Dorsolateral prefrontal cortex (tissue), 122 donors: ENCODE measurements at places on chromosomes 3 and 15.
A peak's percentile ranks its signal among the peaks of the same experiment; 100 is the strongest.

DNA sequence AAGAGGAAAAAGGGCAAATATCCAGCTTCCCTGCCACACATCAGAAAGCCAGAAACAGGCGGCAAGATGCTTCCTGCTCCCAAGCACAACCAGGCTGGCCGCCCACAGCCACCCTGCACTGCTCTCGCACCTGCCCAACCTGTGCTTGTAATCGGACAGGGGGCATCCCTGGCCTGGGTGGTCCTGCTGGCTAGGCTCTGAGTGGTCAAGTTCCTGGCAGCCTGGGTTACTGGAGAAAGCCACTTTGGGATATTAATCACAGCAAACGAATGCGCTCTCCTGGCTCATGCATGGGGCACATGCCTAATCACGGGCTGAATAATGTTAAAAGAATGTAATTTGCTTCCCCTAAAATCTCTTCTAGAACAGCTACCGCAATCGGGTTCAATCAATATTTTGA, 442.4 kb downstream of the MCTP2 start:
- no peak for DNase-seq

- DNase-seq = no peak
Measured at GRCh38 chr15:92100301-92100700, 246.8 kb downstream of the SLCO3A1 start.

DNA sequence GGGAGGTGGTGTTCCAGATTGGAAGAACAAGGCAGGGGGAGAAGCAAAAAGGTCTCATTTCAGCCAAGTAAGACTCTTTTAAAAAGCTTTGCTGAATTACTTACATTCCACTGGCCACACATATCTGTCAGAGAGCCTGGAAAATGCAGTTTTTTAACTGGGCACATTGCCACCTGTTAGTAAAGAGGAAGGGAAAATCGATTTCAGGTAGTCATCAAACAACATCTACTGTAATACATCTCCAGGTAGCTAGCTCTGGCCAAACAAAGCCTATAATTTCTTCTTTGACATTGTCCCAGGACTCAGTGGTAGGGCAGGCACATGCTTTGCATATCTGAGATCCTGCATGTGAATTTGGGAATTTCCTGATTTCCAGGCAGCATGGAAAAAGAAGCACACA, 480.7 kb upstream of the SUCLG2 start:
- no peak for DNase-seq

DNA sequence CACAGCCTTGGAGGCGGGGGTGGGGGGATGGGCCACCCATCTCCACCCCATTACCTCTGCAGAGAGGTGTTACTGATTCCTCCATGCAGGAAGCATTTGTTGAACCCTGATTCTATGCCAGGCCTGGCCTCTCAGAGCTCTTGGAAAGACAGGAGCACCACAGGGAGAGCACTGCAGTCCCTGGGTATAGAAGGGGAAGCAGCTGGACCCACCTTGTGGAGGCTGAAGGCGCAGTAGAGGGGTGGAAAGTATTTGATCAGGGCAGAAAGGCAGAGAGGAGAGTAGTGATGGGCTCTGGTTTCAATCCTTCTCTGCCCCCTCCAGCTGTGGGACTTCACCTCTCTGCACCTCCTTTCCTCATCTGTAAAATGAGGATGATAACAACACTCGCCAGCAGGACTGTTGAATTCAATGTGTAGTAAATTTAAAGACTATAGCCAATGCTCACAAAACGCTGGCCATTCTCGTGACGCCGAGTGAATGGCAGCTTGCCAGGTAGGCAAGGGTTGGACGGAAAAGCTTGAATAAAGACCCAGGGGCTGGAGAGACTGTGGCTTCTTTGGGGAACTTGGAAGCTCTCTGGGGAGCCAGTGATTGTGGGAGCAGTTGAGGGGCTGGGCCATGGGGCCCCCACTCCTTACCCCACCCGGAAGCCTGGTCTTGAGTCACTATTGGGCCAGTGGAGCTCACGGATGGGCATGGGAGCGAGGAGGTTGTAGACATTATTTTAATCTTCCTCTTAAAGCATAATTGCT, 8.0 kb upstream of the CCDC33 start:
- DNase-seq = no peak

GRCh38 chr3:30155755-30156154, 450.6 kb upstream of the TGFBR2 start:
- no peak for DNase-seq

GRCh38 chr15:93154666-93155065, 65.7 kb upstream of the RGMA start:
- no peak for DNase-seq

DNA sequence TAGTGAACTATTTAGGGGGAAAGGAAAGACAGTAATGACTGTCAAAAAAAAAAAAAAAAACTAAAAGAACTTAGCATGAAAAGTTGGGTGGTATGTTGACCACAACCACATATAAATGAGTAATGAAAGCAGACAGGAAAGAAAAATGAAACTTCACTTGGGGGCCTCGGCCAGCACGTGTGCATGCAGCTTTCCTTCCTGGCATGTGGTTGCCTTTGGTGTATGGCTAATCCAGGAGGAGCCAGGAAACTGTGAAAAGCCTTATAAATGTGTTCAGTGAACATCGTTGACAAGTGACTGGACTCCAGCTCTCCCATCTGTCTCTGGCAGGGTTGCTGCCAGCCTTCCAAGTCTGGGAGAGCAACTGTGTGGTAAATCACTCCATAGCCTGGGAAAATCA, 195.1 kb downstream of the DTWD1 start:
- DNase-seq = peak; percentile 3

- DNase-seq = no peak
Measured at GRCh38 chr3:168977716-168978374, 685.7 kb downstream of the MECOM start.

DNA sequence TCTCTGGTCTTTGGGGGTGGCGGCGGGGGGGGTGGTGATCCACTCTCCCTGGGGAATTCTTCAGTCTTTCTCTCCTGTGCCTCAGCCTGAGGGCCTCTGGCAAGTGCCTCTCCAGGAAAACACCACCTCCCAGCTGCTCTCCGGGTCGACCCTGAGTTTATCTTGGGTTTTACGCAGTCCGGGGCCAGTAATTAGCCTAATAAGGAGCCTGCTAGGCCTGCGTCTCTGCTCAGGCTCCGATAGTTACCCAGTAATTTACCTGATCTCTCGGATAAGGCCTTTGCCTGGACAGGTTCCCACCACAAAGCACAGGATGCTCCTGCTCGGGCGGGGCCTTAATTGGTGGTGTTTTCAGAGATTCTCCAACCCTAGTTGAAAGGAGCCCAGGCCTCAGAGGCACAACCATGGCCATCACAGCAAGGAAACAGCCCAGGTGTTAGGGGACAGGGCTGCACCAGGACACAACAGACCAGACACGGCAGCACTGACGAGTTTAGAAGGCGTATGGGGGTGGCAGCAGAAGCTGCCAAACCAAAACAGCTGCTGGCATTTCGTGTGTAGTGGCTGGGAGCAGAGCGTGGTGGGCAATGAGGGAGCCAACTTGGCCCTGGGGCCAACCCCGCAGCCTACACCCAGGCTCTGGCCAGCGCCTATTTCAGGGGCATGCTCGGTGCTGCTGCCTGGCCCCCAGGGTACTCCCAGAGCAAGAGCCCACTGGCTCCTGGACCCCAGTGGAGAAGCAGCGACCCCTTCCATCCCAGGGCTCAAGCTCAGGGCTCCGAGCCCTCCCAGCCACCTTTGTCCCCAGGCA, 71.4 kb downstream of the KLF13 start:
- no peak for DNase-seq
